NCI-H187 (cell line): ENCODE measurements at places on chromosomes 1 and 21.

DNA sequence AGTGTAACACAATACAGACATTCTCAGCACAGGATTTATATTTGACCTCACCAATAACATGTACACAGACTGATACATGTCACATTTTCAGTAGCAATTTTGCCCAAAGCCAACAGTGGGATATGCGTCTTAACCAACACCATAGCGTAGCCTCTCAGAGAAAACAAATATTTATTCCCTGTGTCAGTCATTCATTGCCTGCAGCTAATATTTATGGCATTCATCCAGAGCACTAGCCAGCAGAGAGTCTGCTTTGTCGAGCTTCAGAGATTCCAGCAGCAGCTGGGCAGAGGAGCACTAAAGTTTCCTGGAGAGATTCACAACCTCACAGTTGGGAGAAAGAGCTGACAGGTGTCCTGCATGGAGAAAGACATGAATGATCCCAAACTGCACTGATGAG lies 400.7 kb upstream of the DAB1 start:
- no peak for DNase-seq

DNA sequence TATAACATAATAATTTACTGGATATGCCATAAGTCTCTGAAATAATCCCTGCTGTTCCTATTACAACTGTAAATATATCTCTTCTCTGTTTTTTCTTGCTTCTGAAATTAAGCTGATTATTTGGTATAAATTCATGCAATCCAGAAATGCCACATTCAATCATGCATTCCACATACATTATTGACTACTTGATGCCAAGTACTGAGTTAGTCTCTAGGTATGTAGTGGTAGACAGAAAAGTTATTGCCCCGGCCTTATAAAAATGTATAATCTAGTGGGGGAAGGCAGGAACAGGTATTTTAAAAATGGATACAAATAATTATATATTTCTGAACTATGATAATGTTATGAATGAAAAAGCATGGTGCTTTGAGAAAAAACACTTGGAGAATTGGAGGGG lies 338.6 kb upstream of the SNX7 start:
- no peak for DNase-seq

GRCh38 chr1:239044829-239045228 lies 341.5 kb upstream of the CHRM3 start:
- DNase-seq = no peak

GRCh38 chr21:28738882-28739281 lies 253.8 kb downstream of the LTN1 start:
- no peak for DNase-seq

GRCh38 chr21:14862794-14863720 lies 201.7 kb downstream of the NRIP1 start:
- no peak for DNase-seq

DNA sequence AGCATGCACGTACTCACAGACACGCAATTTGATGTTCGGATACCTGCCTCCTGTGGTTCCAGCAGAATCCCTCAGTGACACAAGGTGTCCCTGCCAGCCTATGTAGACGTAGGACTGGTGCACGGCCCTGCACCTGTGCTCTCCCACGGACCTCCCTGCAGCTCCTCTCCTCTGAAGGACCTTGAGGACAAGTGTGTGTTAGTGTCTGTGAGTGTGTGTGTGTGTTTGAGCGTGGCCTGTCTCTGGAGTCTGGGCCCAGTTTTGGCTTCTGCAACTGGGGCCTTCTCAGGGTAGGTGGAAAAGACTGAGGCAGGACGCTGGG lies 22.5 kb upstream of the DMBX1 start:
- no peak for DNase-seq

DNA sequence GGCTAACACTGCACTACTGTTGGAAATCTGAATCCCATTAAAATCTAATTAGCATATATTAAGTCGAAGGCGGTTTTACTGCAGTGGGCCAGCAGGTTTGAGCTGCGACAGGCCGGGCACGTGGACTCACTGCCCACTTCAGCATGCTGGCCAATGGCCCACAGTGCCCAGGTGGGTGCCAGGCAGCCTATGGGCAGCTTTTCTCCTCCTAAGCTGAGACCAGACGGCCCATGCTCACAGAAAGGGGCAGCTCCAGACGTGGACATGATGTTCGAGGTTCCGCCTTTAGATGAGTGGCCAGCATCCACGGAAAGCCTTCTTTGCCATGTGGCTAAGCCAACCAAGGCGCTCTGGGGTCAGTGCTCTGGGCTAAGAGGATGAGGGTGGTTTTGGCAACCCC lies 89.8 kb upstream of the KLHDC7A start:
- DNase-seq = no peak

DNA sequence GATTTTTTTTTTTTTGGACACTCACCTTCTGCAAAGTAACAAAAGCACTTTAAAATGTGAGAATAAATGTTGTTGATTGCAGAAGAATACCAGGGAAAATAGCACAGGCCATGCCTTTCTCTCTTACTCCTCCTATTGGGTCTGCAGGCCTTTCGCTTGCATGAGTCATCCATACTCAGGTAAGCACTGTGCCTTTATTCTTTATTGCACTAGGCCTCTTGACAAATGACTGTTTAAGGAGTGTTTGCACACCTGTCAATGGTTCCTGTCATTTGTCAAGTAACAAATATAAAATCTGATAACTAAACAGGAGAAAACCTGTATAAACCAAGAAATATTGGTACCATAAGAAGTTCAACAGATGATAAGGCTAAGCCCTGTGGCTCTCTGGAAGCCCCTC lies 106.5 kb downstream of the RGS7 start:
- DNase-seq = no peak

DNA sequence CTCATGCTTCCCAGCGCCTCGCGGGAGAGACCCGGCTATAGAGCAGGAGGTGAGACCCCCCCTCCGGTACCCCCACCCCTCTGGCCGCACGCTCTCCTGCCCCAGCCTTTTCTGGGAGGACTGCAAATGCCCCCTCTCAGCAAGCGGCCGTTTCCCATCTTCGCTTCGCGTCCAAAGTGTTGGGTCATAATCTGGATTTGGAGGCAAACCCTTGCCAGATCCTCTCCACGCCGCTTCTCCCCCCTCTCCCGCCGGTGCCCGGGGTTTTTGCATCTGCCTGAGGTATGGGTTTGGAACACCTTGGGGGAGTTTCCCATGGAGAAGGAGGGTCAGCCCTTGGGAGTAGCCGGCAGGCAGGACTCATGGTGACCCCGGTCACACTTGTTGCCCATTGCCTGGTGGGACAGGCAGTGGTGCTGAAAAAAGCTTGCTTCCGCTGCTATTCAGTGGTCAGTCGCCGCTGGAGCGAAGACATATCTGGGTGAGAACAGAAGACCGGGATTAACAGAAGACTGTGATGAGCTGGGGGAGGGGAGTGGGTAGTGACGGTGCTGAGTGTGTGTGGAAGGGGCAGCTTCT lies 935 bp downstream of the KCNK2 start:
- DNase-seq = no peak

GRCh38 chr1:212721388-212722247 lies 22.0 kb upstream of the BATF3 start:
- DNase-seq = no peak

DNA sequence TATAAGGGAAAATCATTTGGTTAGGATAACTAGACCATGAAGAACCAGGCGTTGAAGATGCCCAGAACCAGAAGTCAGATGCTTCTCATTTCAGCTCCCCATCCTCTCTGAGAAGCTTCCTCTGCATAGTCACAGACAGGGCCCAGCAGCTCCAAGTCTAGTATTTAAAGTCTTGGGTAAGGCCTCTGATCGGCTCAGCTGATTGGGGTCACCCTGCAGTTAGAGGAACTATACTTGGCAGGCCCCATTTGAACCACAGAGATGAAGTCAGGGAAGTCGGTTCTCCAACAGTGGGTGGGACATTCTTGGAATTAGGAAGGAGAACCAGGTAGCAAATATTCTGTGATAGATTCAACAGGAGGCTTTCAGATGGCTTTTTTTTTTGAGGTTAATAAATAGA lies 48.3 kb downstream of the SLC22A15 start:
- no peak for DNase-seq

DNA sequence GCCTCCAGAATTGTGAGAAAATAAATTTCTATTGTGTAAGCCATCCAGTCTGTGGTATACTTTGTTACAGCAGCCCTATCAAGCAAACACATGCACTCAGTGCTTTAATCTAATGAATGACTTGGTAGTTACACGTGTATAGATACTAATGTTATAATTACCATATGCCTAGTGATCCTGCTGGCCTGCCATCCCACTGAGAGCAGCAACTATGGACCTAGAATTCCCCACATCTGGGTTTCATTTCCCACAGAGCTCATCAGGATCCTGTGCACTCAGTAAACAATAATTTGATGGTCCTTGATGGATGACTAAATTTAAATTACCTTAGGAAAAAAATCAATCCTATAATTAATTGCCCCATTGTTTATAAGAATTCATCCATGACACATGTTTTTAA lies 86.5 kb upstream of the RGS1 start:
- no peak for DNase-seq

GRCh38 chr1:96962751-96963211 lies 241.2 kb downstream of the PTBP2 start:
- no peak for DNase-seq

GRCh38 chr1:96361961-96362360 lies 359.6 kb upstream of the PTBP2 start:
- no peak for DNase-seq

DNA sequence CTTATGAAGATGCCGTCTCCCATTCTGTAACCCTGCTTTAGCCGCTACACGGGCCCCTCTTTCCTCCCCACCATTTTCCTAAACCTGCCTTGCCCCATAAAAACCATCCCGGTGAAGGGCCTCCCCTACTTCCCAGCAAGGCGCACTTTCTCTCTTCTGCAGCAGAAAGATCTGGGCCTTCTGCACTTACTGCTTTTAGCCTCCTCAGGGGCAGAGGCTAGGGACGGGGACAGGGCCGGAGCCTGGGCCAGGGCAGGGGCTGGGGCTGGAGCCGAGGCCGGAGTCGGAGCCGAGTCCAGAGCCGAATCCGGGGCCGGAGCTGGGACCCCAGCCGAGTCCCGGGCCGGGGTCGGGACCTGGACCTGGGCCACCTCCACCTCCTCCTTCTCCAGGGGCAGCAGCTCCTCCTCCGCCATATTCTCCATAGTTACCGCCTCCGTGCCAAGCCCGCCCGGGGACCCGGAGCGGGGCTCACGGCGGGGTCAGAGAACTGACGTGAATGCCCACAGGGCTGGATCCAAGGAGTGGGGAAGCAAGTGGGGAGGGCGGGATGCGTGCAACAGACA lies 382 bp downstream of the TRMT1L start:
- no peak for DNase-seq

- no peak for DNase-seq
Observed at GRCh38 chr1:91579658-91580228, 79.1 kb downstream of the CDC7 start.

DNA sequence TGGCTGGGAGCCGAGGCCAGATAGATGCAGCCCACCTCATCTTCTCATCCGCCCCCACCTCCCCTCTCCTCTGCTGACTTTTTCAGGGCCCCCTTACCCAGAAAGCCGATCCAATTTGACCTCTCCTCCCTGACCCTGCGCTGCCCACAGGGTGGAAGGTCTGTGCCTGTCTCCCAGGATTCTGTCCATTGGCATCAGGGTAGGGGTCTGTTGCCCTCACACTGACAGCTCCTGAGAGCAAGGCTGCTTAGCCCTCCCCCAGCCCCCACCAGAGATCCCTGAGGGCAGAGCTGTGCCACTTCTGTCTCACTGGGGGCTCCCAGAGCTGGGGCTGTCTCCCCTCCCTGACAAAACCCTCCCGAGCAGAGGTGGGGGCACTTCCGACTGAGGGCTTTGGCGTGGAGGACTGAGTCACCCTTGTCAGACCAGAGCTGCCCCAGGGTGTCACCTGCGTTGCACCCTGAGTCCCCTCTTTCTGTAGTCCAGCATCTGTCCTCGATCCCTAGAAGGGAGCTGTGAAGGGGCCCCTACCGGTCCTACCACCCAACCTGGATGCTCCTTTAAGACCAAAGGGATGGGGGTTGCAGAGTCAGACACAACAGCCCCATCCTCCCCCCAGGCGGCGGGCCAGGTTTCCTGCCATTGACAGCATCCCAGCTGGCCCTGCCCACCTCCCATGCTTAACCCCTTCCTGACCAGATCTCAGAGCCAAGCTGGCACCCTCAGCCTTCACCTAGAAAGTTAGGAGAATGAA lies 2.4 kb upstream of the FAM110D start:
- DNase-seq = no peak

DNA sequence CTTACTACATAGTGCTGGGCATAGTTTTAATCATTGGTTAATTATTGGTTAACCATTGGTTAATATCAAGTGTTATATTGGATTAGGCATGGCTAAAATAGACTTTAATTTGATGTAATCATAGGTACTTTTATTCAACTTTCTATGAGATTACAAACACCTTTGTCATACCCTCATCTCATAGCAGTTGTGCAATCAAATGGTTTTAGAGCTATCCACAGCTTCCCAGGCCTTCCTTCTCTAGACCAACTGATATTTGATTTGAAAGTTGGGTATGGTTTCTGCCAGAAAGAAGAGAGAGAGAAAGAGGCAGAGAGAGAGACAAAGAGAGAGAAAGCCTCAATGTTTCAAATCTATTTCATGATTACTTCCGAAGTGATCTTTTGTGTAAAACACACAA lies 9.6 kb upstream of the RGS1 start:
- DNase-seq = no peak

DNA sequence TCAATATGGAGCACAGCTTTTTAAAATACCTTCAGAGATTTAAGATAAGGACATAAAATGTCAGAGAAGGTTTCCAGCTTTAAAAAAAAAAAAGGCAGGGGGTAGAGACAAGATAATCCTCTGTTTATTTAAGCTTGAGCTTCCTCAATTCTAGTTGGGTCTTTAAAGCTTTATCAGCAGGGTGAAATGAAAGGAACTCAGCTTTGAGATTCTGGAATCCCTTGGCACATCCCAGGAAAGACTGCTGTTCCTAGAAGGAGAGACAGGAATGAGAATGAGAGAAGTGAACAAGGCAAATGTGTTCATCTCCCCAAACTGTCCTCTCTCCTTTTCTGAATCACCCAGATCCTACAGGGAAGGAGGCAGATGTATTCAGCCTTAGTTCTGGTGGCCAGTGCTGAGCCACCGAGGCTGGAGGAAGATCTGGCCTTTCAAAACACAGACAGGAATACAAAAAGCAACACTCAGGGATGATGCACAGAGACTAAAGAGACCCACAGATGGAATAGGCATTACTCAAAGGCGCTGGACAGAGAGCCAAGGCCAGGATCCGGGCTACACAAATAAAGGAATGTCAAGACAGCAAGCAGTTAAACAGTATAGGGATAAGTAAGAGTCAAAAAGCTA lies 385.8 kb upstream of the DUSP10 start:
- no peak for DNase-seq

GRCh38 chr21:42694751-42695696 lies 41.6 kb downstream of the PDE9A start:
- no peak for DNase-seq
